Activated T-helper 1 cell treated with anti-CD3 and anti-CD28 coated beads, Interleukin-2, amount 50 U/mL, for 16 hours (primary cell): ENCODE measurements at places on chromosomes 7 and 10.

DNA sequence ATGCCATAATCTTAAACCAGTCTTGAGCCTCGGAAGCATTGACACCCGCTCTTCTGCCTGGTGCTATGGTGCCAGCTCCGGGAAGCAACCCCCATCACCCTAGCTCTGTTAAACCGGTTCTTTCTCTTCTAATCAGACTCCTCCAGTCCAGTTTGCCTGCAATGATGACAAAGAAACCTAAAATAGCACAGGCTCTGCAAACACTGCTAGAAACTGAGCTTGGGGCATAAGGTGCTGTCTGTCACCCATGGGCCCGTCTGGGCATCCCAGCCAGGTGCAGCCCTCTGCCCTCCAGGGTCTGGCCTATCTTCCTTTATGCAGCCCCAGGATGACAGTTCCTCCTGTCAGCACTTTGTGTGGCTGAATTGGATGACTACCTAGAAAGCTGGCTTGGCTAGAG is 14.2 kb upstream of the CAMK2G start:
- DNase-seq: no peak

- no peak for DNase-seq
These were observed 22.2 kb upstream of the UNCX start for GRCh38 chr7:1210321-1210978.

GRCh38 chr10:93595378-93596161 is 5.5 kb downstream of the RBP4 start:
- no peak for DNase-seq

DNA sequence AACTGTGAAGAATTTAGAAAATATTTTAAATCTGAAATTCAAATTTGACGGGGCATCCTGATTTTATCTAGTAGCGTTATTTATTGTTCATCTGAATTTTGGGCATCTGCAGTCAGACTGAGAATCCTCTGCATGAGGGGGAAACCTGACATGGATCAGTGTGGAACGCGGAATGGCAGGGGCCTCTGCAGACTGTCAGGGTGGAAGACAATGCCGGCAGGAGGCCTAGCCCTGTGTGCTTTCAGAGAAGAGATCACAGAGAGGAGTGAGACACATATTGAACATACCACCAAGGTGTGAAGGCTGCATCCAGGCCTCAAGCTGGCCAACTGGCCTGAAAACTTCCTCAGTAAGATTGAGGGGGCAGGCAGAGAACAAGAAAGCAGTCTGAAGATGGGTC is 921.1 kb upstream of the GHITM start:
- no peak for DNase-seq

DNA sequence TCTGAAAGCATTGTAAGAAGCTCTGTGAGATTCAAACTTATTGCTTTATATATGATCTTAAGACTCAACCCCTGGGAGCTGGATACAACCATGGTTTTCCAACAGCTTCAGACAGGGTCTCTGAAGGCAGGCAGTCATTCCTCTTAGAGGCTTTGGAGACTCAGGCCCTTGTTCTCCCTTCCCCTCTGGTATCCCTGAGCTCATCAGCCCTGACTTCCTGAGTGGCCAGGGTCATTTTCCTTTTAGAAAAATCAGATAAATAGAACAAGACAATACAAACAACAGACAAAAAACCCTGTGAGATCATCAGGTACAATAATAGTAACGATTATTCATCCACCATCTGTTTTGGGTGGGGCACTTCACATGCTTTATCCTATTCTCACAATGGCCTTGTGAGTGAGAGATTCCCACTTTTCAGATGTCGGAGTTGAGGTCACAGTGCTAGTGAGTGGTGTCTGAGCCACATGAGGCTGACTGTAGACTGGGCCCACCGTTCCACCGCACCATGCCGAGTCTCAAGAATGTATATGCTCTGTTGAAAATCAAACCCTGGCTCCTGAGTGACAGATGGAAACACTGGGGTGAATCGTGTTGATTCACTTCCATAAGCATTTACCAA is 144.2 kb downstream of the CXCL12 start:
- DNase-seq: no peak

DNA sequence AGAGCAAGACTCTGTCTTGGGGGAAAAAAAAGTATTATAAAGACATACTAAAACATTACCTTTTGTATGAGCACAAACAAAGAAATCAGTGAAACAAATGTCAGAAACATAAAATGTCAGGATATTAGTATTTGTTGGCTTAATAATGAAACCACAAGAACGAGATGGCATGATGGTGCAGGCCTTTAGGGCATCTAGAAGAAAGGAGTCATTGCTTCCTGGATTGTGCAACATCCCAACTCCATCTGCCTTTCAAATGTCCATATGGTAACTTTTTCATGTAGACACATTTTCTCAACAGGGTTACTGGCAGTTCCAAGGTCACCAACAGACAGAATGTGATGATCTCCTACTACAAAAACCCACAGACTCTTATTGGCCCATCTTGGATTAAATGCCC is 96.6 kb downstream of the ZNF248 start:
- no peak for DNase-seq

GRCh38 chr10:34200355-34200901 is 614.7 kb downstream of the PARD3 start:
- DNase-seq: no peak

GRCh38 chr7:118220583-118220982 is 3.9 kb upstream of the ANKRD7 start:
- DNase-seq: no peak

- DNase-seq: no peak
These were observed 47.7 kb downstream of the NPVF start for GRCh38 chr7:25180592-25180923.

DNA sequence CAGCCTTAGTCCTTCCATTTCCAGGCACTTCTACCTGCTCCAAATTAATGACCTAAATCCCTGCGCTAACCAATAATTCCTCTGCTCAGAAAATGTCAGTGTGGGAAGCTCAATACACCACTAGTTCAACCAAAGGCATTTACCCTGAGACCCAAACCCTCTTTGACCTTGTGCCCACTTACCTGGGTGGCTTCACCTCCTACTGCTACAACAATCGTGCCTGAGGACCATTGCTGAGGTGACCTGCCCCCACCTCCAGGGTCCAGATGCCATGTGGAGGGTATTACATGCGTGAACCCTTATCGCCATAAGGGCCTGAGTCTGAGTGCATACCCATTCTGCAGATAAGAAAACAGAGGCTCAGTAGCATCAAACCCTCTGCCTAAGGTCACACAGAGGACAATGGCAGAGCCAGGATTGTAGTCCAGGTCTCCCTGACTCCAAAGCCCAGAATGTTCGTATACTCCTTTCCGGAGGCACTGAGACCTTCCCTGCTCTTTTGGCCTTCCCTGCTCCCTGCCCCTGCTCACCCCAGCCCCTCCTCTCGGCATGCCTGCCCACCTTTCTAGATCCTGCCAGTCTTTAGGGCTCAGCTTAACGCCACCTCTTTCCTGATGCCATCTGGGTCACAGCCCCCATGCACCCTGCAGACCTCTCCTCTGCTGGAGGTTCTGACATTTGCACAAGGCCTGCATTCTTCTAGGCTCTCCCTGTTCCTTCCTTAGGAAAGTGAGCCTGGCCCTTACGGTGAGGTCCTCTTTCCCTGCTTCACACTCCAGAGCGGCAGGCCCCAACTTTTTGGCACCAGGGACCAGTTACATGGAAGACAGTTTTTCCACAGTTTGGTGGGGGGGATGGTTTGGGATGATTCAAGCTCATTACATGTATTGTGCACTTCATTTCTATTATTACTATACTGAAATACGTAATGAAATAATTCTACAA is 94.9 kb downstream of the CHST15 start:
- DNase-seq: no peak

- DNase-seq: no peak
These were observed 23.2 kb upstream of the PRKAR1B start for GRCh38 chr7:750111-750905.

DNA sequence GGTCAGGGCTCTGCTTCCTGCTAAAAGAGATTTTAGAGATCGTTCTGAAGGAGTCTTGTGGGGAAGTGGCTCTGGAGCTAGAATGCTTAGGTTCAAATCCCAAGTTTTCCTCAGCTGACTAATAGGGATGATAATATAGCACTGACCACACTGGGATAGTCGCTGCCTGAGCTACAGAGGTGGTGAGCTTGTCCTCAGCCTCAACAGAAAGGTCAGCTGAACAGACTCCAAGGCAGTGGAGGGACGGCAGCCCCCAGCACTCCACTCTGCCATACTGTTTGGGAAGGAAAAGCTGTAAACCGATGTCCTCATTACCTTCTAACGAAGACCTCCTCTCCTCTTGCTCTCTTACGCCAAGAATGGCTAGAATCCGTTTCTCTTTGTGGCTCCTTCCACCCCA is 36.2 kb downstream of the KAT6B start:
- DNase-seq: no peak

DNA sequence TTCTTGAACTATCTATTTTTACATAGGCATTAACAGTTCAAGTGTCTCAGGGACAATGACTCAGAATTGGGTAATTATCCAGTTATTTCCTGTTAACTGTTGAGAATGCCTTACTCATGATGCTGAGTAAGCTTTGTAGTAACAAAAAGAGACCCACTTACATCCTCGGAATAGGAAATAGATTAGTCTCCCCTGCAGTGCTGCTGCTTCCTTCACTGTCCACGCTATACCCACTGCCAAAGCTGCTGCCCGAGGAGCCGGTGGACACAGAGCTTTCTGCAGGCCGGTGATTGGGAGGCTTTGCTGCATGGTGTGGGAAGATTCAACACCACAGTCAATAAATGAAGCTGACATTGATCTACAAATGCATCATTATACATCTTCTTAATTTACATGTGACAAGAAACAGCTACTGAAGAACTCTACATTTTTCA is 357.1 kb downstream of the PCLO start:
- DNase-seq: no peak

DNA sequence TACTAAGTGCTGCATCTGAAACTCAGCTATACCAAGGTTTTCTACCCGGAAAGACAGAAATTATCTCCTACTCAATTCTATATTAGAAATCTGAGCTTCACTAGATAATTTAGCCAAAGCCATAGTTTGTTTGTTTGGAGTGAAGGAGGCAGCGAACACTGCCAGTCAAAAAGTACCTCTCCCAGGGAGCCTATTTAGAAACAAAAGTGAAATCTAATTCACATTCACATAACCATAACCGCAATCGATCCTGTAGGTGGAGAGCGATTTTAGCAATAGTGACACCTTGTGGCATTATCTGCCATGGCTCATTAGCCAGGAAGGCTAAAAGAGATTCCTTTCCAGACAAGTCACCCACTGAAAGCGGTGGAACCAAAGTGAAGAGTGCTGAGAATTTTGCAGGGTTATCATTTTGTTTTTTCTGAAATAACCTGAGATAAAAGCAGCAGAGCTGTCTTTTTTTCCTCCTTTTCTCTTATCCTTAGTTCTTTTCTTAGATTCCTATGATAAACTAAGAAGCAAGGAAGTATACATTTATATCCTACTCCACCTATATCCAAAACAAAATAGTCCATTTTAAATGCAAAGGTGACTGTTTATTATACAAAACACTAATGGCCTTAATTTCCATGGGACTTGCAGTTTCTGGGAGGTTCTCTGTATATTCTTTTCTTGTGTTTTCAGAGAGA is 83.7 kb upstream of the BET1 start:
- no peak for DNase-seq

DNA sequence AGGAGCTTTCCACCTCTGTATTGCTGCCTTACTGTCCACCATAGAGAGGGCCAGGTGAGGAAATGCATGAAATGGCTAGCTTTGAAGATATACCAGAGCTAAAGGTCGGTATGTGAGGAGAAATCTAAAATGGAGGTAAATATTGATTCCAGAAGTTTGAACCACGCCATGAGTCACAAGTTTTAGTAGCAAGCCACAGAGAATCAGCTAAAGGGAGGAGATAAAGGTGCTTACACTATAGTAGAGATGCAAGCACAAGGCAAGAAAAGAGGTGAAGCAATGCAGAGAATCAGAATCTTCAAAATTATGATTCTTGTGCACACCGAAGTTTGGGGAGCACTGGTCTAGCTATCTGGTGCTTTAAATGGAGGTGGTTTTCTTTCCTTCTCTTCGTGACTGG is 3.0 kb upstream of the GSAP start:
- no peak for DNase-seq

DNA sequence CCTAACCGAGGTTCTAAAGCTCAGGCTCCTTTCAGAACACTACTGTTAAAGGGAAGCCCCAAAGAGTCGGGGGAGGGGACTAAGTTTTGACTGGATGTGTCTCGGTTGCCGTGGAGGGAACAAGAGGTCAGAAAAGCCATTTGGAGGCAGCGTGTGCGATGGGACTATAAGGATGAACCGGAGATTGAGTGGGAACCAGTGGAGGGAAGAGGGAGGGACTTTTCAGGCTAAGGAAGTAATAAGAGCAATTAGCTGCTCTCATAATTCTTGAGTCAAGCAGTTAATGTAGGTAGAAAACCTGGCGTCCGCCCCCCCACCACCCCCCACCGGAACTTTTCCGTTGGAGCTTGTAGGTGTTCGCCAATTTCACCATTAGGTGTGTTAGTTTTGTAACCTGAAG is 491 bp upstream of the AKAP9 start:
- DNase-seq: peak; percentile 3

- DNase-seq: no peak
These were observed 622 bp downstream of the CPEB3 start for GRCh38 chr10:92290076-92290836.

GRCh38 chr10:132904181-132904813 is 38.1 kb downstream of the CFAP46 start:
- no peak for DNase-seq

DNA sequence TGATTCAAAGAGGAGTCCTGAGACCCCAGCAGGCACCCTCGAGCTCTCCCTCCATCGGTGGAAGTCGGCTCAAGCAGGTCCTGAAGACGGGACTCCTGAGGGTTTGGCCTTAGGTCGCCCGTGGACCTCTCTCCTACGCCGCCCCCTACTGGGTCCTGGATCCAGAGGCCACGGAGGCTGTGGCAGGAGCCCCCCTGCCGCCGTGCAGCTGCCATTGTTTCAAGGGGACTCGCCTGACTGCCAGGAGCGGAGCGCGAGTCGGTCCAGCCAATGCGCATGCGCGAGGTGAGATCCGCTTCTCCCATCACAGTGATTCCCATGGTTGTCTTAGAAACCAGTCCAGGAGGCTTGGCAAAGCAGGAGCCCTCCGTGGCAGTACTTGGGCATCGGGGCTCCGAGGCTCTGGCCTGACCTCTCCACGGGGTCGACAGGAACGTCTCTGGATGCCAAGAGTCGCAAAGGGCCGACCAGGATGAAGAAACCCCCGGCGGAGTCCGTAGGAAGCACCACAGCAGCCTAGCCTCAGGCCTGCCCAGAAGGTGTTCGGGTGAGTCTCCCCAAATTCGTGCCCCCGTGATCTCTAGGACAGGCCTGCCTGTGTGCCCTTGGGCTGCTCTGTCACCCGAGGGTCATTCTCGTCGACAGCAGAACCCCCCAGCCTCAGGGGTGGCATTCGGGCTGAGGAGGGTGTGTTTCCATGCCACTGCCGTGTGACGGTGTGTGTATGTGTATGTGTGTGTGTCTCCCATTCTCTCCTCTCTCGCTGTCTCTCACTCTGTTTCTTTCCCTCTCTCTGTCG is 322.3 kb downstream of the ZNF716 start:
- no peak for DNase-seq

DNA sequence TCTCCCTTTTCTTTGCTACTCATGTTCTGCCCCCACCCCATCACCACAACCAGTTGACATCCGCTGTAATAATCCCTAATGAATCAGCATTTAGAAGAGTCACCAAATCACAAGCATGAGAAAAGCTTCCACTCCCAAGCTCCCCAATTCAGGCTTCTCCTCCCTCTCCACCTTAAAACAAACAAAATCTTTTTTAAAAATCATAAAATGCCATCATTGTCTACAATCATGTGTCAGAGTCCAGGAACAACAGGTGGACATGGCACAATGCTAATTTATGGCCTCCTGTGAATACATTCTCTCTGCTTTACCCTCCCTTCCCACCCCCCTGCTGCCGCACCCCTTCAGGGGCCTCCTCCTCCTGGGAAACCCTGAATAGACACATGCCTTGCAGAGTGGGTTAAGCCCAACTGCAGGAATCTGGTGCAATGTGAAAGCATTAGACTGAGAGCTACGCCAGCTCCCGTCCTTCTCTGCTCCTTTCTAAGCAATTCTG is 3.7 kb downstream of the LRRC4 start:
- DNase-seq: no peak
